ENCODE measurements at places on chromosomes 7 and 10. TPM values are rescaled to one million over a fixed set of nuclear protein-coding genes. Genes with fewer than 3 reads are reported as not detected.

CTNNA3 gene
- total RNA-seq: 0.13 TPM

PON3 gene
- 0.64 TPM for total RNA-seq

KAZALD1 gene
- 4.3 TPM for total RNA-seq

PVRIG gene
- total RNA-seq: 27.4 TPM
